NCI-H1048 (cell line): ENCODE measurements at places on chromosomes 6 and 20.

- DNase-seq: no peak
Observed at GRCh38 chr6:15247500-15248450, 1.9 kb downstream of the JARID2 start.

- no peak for DNase-seq
Observed at GRCh38 chr6:12395898-12396297, 105.7 kb downstream of the EDN1 start.

GRCh38 chr6:17863901-17864754 is 123.3 kb downstream of the KIF13A start:
- no peak for DNase-seq

- no peak for DNase-seq
Observed at GRCh38 chr6:113317891-113318574, 539.1 kb upstream of the MARCKS start.

DNA sequence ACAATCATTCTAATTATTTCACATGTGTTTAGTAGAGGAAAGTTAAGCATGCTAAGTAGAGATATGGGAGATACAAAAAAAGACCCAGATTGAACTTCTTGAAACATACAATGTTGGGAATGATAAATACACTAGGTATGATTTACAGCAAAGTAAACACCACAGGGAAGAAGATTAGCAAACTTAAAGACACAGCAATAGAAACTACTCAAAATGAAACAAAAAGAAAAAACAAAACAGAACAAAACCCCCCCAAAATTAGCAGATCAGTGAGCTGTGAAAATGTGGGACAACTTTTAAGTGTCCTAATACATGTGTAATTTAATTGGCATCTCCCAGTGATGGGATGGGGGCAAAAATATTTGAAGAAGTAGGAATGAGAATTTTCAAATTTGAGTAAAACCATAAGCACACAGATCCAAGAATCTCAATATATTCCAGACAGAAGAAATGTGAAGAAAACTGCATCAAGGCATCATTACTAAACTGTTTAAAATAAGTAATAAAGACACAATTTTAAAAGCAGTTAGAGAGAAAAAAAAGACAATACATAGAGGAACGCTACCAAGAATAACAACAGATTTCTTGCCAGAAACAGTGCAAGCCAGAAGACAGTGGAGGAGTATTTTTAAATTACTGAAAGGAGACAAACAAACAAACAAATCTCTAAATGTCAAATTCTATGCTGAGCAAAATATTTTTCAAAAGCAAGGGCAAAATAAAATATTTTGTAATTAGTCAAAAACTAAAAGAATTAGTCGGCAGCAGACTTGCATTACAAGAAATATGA is 473.7 kb downstream of the QKI start:
- DNase-seq: no peak

DNA sequence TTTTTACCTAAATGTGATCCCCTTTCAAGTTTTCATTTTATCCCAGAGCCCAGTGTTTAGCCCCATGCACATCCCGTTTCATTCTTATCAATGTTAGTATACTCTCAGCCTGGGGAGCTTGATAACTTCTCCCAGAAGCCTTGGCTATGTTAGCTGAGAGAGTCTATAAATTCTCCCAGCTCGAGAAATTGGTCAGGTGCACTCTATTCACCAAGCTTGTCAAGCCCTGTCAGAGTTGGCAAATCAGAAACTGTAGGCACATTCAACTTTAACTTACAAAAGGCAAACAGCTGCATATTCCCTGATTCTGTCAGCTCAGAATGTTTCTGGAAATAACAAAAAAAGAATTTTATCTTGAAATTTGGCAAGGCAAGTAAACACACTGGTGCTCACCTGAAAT is 62.2 kb upstream of the IMPG1 start:
- no peak for DNase-seq

DNA sequence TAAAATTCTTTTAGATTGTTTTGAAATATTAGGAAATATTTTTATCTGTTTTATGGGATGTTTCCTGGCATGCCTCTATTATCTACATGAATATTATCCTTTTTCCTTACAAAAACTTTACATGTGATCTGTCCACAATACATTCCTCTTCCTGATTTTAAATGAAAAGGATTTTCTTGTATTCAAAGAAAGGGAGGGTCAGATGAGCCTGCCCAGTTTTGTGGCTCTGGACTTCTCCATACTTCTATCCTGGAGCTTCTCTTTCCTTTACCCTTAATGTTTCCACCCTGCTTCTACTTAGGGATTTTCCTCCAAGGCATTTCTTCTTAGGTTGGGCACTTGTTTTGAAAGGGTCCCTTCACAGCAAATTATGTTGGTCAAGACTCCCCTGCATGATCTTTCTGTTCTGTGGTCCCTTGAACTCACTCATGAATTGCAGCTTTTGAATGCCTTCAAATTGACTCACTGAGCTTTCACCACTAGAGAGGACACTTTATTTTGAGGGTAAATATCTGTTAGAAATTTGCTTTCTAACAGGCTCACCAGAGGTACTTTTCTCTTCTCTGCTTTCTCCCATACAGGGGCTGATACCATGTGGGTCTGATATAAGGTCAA is 104.9 kb downstream of the CENPW start:
- no peak for DNase-seq

DNA sequence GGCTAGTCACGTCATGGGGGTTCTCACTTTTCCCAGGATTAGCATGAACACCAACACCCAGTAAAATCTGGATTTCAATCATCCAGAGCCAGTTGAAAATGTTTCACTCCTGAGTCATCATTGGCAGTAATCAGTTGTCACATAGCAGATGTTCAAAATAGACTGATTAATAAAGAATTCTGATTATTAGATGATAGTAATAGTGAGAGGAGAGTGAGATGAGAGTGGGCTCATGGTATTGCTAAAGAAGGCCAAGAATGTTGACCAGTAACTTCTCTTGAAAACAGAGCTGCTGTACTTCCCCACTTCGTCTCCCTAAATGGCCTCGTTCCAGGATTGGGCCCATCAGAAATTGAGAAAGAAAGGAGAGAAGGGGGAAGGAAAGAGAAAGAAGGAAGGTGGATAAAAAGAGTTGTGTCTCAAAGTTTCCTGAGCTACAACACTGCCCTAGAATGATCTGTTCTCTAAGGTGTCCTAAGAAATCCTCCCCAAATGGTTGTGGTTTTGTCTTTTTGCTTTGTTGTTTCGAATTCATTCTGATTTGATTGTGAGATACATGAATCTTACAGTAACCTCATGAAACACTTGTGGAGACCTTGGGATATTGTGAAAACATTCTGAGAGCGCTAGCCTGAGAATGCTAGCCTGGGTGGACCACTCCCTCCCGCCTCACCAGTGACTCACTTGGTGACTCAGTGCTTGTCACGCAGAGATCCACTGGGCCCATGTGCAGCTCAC is 502.2 kb upstream of the JARID2 start:
- DNase-seq: no peak
